ENCODE measurements at places on chromosomes 11 and 22.

DNA sequence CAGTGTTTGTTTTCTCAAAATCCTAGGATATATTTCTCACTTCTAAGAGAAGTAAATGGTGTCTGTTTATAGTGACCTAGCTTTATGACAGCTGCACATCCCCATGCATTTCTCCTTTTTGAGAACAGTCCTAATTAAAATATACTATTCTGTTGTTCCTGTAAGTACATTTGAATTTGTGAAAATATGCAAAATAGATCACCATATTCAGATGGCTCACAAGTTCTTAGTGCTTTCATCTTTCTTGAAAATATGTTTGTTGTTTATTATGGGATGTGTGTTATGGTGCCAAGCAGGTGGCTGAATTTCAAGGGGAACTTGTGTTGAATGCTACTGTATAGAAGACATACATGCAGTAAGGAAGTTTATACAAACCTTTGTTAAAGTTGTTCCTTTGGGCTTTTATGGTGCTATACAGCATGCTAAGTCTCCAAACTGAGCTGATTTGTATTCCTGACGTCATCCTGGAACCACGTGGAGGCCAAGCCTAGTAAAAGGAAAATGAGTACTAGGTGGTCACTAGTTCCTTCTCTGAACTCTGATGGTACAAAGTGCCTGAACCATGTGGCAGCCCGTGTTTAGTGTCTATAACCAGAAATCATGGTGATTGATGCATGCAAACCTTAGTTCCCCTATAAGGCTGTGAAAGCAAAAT is 7.8 kb upstream of the VSTM5 start:
- DNase-seq: no peak

DNA sequence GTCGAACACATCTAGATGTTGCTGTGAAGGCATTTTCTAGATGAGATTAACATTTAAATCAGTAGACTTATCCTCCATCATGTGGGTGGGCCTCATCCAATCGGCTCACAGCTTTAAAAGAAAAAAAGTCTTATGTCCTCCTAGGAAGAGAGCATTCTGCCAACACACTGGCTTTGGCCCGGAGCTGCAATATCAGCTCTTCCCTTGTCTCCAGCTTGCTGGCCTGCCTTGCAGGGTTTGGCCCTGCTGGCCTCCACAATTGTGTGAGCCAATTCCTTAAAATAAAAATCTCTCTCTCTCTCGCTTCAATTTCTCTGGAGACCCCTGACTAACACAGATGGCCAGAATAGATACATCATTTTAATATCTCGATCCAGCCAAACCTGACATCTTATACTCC is 13.1 kb upstream of the ABCC8 start:
- no peak for DNase-seq

DNA sequence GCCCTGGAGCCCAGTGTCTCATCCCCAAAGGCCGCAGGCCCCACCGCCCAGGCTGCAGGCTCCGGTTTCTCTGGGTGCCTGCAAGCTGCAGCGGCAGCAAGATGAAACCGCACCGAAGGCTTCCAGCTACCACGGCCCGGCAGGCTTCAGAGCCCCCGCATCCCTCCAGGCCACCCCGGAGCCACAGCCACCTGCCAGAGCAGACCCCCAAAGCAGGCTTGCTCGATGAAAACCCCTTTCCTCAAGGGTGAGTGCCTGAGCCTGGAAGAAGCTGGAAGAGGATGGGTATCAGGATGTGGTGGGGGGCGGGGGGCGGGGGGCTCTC is 24.5 kb upstream of the GNB1L start:
- DNase-seq: no peak

- peak; percentile 94 for DNase-seq
Measured at GRCh38 chr11:86515297-86516094, 140.8 kb downstream of the CCDC81 start.

- no peak for DNase-seq
Measured at GRCh38 chr22:48320683-48321451, 1506.8 kb downstream of the BRD1 start.

- no peak for DNase-seq
Measured at GRCh38 chr11:79506734-79507344, 66.0 kb upstream of the TENM4 start.

DNA sequence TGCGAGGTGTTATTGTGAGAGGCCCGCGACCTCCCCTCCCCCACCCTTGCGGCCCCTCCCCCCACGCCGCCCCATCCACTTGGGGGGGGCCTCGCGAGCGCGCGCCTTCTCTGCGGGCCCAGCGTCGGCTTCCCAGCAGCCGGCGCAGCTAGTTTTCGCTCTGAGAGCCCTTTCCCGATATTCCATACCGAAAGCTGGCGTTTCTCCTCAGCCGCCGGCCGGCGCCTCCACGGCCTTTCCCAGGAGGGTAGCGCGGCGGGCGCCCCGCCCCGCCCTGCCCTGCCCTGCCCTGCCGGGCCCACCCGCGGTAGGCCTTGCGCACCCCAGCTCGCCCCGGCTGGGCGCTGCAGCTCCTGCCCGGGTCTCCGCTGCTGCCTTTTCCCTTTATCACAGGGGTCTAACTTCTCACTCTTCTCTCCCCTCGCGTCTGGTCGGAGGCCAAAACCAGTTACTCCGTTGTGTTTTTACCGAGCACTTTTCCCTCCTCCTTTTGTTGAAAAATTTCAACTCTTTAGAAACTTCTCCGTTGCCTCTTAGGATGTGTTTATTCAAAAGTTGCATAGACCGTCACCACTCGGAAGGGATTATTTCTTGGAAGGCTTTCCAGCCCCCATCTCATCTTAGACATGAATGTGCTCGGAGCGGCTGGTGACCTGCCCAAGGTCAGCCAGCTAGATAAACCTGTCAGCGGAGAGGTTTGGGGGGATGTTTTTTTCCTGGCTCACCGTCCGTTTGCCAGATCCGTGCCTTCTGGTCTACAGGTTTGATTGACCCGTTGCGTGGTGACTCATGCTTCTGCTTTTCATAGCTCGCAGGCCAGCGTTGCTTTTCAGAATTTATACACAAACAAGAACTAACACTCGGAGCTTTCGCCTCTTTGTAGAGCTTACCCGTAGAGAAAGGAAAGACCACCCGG is 648 bp downstream of the PAFAH1B2 start:
- peak; percentile 79 for DNase-seq

- DNase-seq: no peak
Measured at GRCh38 chr11:72751116-72752087, 806 bp downstream of the ARAP1 start.

GRCh38 chr11:65569164-65569972 is 909 bp upstream of the ZNRD2 start:
- DNase-seq: no peak

DNA sequence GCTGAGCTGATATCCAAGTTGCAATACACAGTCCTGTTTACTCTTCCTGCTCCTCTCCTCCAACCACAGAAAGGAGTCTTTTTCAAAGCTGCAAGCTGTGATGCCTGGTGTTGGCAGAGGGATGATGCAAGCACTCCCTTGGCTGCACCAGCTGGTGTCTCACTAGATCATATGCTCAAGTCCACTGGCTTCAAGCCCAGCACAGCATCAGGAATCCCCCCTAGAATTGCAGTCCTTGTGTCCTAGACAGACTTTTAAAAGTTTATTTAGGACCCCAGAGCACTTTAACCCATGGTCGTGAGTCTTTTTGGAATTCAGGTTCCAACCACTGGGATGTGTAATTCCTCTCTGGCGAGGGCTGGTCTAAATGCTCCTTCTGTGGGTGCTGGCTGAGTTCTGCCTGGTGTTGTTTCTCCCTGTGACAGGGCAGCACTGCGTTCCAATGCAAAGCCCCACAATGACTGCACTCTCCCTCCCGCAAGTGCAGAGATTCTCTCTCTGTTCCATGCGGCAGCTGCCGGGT is 1.9 kb upstream of the HEPN1 start:
- DNase-seq: no peak

- DNase-seq: no peak
Measured at GRCh38 chr11:47105974-47106373, 70.7 kb downstream of the ARFGAP2 start.

GRCh38 chr22:32752816-32753520 is 48.5 kb upstream of the TIMP3 start:
- DNase-seq: peak; percentile 25

DNA sequence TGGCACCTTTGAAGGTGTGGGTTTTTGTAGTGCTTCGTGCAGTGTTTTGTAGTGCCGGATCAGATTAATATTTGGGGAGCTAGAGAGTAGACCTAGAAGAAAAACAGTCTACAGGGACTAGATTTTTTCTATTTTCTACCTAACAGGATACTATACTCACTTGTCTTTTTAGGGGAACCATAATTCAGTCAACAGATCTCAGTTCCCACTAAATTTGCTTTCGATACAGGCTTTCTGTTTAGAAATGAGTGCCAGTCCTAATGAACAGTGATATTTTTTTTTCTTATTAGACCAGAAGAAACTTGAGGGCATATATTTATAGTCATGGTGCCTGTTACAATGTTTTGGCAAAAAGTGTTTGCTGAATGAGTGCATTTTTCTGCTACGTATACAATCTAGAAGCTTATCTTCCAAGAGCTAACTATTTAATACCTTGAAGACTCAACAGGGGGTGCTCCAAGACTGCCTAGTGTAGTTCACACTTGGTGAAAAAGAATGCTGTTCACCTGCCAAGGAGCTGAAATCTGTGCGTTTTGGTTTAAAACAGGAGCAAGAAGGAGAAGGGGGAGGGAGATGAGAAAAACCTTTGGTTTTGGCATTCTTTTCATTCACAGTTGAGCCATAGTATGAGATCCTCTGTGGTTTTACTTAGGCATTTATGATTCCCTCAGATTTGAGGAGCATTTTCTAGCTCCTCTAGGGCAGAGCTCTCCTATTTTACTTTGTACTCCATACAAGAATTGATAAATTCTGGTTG is 44.9 kb upstream of the VSTM5 start:
- DNase-seq: peak; percentile 77

GRCh38 chr11:110525883-110526282 is 96.1 kb downstream of the FDX1 start:
- peak; percentile 67 for DNase-seq

DNA sequence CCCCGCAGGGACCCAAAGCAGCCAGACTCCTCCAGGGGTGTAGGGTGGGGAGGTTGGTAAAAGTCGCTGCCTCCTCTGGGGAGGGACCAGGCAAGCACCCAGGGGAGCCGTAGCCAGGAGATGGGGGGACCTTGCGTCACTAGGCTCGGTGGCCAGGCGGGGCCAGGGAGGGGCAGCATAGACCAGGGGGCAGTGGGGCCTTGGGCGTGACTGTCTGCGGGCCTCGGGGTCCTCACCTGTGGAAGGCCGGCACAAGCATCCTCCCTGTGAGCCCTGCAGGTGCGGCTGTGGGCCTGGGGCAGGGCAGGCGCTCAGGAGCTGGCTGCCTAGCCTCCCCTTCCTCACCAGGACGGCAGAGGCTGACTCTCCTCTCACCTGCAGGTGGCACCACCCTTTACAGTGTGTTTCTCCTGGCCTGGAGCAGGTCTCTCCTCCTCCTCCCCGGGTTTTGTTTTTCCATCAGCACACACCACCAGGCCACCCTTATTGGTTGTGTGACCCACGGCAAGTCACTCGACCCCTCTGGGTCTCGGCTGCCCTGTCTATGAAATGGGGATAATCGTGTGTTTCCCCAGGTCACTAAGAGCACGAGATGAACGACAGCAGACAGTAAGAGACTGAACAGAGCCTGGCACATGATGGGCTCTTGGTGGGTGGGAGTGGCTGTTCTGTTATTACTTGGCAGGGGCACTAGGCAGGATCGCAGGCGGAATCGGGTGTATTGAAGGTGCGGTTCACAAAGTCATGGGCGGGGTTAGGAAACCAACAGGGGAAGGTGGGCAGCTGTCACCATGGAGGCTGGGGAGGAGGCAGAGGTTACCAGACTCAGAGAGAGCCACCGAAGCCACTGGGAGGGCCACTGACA is 52.7 kb downstream of the FLRT1 start:
- no peak for DNase-seq

- DNase-seq: no peak
Measured at GRCh38 chr22:47787501-47788227, 1025.2 kb downstream of the TBC1D22A start.

- DNase-seq: no peak
Measured at GRCh38 chr22:17007257-17007656, 765 bp downstream of the GAB4 start.

DNA sequence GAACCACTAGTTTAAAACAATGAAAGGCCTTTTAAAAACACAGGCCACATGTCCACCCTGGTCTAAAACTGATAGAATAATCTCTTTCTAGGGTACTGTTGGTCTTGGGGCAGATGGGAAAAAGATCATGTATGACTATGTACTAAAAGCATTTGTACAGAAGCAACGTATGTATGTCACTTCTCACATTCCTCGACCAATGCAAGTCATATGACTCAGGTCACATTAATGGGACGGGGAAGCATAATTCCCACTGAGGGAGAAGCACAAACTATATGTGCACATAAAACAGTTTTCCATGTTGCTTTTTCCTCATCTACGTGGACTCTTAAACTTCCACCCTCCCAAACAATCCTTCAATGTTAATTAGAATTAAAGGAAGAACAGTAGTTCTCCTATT is 32.2 kb upstream of the GAB2 start:
- peak; percentile 62 for DNase-seq

- no peak for DNase-seq
Measured at GRCh38 chr22:22396741-22397291, 111.7 kb downstream of the ZNF280B start.

GRCh38 chr11:78926633-78927338 is 352.1 kb upstream of the NARS2 start:
- DNase-seq: peak; percentile 5

- DNase-seq: no peak
Measured at GRCh38 chr22:44611880-44612496, 90.0 kb upstream of the PRR5 start.

GRCh38 chr11:70493891-70494290 is 95.6 kb downstream of the CTTN start:
- DNase-seq: no peak

DNA sequence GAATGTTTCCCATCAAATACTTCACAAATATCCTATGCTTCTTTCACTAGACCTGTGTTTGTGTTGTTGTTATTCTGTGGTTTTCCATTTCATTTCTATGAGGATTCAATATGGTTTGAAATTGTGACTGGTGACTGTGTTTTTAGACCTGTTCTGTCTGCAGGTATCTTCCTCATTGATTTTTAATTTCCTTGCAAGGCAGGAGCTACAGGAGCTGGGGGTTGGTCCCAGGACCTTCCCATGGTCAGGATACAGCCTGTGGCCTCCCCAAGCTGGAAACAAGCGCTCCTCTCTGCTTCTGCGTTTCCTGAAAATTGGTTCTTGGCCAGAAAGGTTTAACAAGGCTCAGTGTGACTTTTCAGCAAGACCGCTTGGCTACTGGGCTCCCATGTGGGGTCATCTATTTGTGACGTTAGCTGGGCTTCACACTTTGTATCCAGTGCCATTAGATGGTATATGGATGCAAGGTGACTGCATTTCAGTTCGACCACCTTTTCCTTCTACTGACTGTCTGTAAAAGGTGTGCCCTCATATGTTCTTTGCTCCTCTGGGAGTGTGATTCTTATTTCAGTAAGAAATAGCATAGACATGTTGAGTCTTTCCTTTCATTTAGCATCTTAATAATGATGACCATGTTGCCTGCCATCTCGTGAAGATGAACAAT is 21.5 kb downstream of the IGLL5 start:
- no peak for DNase-seq

- DNase-seq: peak; percentile 27
Measured at GRCh38 chr11:119295178-119295577, 21.8 kb downstream of the MCAM start.

GRCh38 chr11:62554387-62555167 is 8.0 kb upstream of the AHNAK start:
- DNase-seq: peak; percentile 25

- peak; percentile 8 for DNase-seq
Measured at GRCh38 chr11:26623076-26623659, 51.1 kb upstream of the MUC15 start.

GRCh38 chr11:13271060-13271693 is 6.4 kb upstream of the BMAL1 start:
- DNase-seq: no peak
